ENCODE measurements at places on chromosomes 16 and 17. TPM values are rescaled to one million over a fixed set of nuclear protein-coding genes. Genes with fewer than 3 reads are reported as not detected.
A peak's percentile ranks its signal among the peaks of the same experiment; 100 is the strongest.

The GCGR gene
- total RNA-seq = not detected

GRCh38 chr17:80119839-80120238 lies 18.5 kb downstream of the GAA start:
- no peak for DNase-seq

- no peak for DNase-seq
Measured at GRCh38 chr17:56502120-56502654, 91.3 kb upstream of the NOG start.

The LRRC36 gene
- total RNA-seq = 1.4 TPM

GRCh38 chr17:76569607-76570279 lies 15.9 kb downstream of the ST6GALNAC2 start:
- no peak for DNase-seq

The KRT27 gene
- total RNA-seq = not detected

DNA sequence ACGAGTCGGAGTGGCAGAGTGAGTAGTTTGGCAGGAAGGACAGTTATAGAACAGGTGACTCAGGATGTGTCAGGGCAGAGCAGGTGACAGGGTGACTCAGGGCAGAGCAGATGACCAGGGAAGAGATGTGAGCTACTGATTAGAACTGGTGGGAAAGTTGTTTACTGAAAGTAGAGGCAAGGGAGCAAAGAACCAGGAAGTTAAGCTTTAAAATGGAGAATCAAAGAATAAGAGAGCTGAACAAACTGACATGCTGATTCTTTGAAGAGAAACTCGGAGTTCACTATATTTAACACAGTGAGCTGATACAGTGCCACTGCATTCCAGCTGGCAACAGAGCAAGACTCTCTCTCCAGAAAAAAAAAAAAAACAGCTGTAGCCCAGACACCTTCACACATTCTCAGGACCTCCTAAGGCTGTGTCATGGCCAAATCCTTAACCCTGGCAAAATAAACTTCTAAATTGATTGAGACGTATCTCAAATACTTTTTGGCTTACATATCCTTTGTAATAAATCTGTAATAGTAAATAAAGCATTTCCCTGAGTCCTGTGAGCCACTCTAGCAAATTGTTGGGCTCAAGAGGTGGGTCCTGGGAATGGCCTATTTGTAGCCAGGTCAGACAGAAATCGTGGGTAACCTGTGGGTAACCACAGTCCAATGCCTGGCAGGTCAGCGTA lies 12.3 kb upstream of the UBE2I start:
- DNase-seq = no peak

The GP1BA gene
- total RNA-seq = not detected

The USP43 gene
- 0.15 TPM for total RNA-seq

DNA sequence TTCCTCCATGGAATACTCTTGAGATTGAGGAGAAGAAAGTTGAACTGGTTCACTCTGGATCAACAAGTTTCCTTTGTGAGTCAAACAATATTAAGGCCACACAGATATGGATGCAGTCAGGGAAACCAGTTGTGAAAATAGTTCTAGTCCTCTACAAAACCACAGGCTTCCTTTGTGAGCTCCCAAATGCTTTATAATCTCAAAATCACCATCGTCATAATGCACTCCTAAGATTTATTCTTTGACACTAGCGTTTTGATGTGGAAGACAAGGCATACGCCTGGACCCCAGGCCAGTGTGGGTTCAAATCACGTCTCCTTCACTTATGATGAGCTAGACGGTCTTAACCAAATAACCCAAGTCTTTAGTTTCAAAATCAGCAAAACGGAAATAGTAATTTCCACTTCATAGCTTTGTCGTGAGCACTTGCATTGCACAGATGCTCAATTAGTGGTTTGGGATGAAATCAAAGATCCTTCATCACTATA lies 142.6 kb downstream of the STX8 start:
- no peak for DNase-seq

GRCh38 chr17:56319531-56319930 lies 166.3 kb downstream of the ANKFN1 start:
- no peak for DNase-seq

DNA sequence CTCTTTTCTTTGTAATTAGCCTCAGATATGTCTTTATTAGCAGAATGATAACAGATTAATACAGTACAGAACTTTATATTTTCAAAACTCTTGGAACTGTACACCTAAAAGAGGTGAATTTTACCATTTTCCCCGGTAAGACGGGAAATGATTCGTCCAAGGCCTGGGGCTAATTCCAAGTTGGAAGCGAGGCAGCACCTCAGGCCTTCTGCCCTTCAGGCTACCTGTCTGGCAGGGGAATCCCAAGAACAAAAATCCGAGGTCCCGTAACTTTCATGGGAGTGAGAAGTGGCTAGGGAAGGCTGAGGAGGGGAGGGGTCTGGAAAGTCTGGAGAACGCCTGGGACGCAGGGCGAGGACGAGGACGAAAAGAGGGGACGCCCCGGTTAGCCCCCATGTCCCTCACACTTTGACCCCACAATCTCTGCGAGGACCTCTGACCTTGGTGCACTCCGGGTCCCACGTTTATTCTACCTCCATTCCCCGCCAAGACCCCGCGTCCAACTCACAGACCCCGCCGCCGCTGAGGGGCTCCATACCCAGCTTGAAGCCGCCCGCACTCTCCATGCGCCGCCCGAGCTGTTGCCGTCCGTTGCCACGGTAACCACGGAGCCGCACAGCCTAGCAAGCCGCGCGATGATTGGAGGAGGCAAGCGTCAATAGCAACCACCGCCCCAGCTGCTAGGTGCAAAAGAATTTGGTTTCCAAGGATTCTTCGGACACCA lies at the start of gene HYDIN:
HYDIN (minus strand) TSS at position 601 of the 724 bp plus-strand sequence. CDS start 43,827 bp downstream, outside the sequence.
- DNase-seq = peak; percentile 57

DNA sequence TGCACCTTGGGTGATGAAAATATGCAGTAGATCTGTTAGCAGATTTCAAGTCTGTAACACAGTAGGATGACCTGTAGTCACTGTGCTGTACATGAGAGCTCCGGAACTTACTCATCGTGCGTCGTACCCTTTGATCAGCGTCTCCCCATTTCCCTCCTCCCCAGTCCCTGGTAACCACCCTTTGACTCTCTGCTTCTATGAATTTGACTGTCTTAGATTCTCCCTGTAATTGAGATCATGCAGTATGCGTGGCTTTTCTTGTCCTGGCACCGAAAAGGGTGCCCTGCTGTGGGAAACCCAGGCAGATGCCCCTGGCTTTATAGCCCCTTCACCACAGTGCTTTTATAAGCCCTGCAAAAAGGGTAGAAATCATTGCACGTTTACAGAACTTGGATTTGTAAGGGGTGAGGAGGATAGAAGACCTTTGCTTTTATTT lies 20.5 kb downstream of the CLEC16A start:
- peak; percentile 6 for DNase-seq

GRCh38 chr16:17227278-17227677 lies 243.5 kb downstream of the XYLT1 start:
- DNase-seq = no peak

DNA sequence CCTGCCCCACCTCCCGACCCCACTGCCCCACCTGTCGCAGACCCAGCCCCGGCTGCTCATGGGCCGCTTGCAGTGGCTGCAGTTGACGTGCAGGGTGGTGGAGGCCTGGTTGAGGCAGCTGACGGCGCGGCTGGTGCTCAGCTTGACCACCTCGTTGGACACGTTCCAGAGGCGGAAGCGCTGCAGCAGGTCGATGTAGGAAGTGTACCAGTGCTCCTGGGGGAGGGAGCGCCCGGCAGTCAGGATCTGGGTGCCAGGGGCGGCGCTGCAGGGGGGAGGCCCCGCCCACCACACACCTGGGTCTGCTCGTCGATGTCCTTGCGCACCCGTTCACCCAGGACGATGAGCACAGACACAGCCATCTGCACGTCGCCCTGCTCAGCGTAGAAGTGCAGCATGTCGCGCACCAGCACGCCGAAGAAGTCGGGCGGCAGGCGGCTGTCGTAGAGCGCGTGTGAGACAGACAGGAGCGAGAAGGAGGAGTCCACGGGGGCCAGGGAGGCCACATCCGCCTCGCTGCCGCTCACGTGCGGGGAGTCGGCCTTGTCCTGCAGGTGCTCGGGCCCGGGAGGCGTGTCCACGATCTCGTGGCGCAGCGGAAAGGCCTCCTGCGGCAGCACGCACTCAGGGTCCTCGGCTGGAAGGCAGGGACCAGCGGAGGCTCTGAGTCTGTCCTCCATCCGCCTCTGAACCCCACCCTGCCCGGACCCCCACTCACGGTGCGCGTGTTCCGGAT lies 995 bp upstream of the JMJD8 start:
- peak; percentile 73 for DNase-seq
